ENCODE measurements at places on chromosomes 12 and 14. TPM values are rescaled to one million over a fixed set of nuclear protein-coding genes. Genes with fewer than 3 reads are reported as not detected.

DNA sequence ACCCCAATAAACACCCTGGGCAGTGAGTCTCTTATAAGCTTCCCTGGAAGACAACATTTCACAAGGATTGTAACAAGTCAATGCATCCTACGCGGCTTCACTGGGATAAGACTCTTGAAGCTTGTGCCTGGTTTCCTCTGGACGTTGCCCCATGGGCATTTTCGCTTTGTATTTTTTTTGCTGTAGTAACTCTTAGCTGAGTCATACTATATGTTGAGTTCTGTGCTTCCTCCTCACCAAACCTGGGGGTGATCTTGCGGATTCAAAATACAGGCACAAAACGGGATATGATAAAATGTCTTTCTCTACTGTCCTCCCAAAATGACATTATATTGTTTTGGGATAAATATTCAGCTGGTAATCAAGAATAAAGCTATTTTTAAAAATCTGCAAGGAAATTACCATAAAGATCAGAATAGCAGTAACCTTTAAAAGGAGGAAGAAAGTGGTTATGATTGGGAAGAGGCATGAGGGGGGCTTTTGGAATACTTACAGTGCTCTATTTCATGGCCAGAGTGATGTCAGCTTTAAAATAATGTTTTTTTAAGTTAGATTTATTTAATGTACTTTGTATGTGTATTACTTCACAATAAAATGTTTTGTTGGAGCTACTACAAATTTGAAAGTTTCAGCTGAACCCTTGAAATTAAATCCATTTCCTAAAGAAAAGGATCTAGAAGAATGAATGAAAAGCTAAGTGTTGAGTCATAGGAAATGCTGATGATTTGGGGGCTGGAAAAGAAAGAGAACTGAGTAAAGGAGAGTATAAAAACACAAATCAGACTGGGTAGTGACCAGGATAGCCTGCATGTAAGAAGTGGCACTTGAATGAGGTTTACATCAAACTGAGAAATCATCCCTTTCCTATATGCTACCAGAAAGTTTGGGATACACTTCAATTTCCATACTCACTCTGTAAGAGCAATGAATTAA lies 14.7 kb downstream of the BTBD7 start:
- peak; percentile 49 for DNase-seq

GRCh38 chr14:63438065-63438757 lies 105.0 kb downstream of the PPP2R5E start:
- DNase-seq = peak; percentile 92

DNA sequence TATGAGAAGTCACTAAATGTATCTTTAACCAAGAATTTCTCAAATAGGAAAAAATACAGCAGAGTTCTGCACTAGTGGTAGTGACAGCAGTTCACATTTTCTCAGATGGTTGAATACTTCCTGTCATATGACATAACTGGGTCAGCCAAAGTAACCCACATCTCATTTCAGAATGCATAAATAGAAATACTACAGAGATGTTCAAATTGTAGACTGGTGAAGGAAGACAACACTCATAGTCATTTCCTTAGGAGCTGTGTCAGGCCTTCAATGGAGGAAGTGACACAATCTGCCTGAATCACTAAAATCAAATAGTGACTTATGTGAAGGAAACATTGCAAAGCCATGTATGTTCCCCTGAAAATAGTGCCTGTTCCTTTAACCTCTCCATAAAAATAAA lies 32.4 kb downstream of the FERMT2 start:
- peak; percentile 92 for DNase-seq

DNA sequence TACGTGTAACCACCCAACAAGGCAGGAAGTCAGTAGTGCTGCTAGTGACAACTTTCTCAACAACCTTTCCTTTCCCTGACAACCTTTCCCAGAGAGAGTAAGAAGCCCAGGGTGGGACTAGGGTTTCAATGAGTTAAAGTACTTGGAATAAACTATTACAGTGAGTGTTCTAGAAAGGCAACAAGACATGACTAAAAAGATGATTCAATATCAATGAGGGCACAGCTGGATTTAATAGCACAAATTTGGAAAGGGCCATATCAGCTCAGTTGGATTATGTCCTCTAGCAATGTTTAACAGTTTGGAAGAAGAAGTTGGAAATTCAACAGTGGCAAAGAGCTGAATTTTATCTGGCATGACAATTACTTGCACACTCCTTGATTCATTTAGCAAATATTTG lies 90.4 kb upstream of the GRIN2B start:
- no peak for DNase-seq

DNA sequence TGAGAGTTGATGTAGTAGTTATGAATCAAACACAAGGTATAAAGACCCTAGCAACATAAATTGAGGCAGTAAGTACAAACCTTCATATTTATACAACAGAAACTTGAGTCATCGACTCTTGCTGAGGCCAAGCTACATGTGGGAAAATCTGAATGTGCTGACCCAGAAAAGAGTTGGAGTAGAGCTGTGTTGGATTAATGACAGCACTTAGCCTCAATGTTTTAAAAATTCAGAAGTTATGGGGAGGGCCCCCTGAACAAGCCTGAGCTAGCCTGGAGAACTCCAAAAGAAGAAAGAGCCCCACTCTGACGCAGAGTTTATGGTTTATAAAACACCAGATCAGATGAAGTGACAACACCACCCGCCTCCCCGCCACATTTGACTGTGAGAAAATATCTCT lies 100.0 kb downstream of the DUSP6 start:
- peak; percentile 81 for DNase-seq

GRCh38 chr12:123681605-123682004 lies 10.7 kb downstream of the TCTN2 start:
- no peak for DNase-seq

- DNase-seq = no peak
These were observed 19.3 kb upstream of the TMEM233 start for GRCh38 chr12:119574255-119574654.

- DNase-seq = no peak
These were observed 12.2 kb upstream of the TESC start for GRCh38 chr12:117111386-117111785.

DNA sequence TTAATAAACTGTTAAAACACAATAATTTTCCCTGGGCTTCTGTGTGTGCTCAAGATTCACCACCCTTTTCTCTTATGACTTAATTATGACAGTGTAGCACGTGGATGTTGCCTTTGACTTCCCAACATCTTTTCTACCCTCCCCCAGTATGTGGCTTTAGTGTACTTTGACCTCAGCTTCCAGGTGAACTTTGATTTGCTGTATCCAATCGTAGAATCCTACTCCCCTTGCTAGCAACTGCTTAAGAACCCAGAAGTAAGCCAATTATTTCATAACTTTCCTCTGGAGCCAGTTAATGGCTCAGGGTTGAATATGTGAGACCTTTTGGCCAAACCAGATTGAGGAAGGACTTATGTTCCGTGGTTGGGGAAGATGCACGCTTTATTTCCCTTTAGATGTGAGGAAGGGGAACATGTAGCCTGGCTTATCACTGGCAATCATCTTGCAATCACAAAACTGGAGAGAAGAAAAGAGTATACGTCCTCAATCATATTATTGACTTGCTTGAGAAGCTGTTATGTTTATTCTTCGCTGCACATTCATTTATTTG lies 259.6 kb upstream of the ATP2B1 start:
- no peak for DNase-seq

DNA sequence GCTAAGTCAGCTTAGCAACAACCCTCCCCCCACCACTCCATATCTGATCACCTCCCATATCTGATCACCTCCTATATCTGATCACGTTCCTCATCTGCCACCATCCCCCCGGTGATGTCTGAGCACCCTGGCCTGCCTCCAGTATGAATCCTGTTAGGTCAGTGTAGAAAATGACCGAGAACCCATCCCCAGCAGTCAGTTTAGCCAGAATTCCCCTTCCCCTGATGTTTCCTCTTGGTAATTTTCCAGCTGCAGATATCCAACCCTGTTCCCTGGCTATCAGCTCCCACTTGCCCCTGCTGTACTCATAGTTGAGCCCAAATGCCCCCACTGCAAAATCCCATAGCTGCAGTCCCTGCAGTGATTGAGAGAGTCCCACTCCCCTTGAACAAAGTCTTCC lies 12.5 kb downstream of the SELPLG start:
- no peak for DNase-seq

- DNase-seq = no peak
These were observed 21.6 kb downstream of the BTG1 start for GRCh38 chr12:92123780-92124688.

- no peak for DNase-seq
These were observed 182.9 kb upstream of the FAR2 start for GRCh38 chr12:28966046-28966780.

DNA sequence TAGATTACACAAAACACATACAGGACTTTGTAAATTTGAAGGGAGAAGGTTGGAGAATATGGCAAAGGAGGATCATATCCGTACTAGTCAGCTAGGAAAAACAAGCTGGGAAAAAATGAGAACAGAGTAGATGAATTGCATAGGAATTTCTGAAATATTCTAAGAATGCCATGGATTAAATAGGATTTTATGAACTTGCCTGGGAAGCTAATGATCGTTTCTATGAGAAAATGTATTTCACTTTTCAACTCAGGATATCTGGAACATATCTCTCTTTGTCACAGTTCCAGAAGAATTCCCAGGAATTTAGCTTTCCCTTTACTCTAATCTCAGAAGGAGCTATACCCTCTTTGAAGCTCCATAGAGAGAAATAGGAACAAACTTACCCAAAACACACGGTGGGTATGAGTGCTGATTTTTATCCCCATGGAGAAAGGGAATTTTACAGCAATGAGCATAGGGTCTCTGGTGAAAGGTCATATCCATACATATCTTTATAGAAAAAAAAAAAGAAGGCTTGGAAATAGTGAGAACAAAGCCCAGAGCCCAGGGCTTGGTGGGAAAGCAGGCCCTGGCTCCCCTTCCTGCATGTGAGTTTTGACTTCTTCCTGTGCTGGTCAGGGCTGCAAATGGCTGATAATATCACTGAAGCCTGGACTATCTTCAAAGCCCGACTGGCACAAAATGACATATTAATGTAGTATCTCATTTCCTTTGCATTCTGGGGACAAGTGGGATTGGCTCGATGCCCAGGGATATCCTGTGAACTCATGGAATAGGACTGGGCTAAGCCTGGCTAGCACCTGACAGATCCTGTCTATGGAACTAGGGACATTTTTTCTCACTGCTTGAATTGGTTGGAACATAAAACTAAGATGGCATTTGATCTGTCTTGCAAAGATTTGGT lies 136.3 kb downstream of the AEBP2 start:
- peak; percentile 47 for DNase-seq

GRCh38 chr12:857611-858010 lies 91.9 kb downstream of the RAD52 start:
- peak; percentile 83 for DNase-seq

- no peak for DNase-seq
These were observed 52.1 kb downstream of the RAD52 start for GRCh38 chr12:897386-897785.

- DNase-seq = no peak
These were observed 40.6 kb upstream of the TAS2R42 start for GRCh38 chr12:11227373-11227772.

DNA sequence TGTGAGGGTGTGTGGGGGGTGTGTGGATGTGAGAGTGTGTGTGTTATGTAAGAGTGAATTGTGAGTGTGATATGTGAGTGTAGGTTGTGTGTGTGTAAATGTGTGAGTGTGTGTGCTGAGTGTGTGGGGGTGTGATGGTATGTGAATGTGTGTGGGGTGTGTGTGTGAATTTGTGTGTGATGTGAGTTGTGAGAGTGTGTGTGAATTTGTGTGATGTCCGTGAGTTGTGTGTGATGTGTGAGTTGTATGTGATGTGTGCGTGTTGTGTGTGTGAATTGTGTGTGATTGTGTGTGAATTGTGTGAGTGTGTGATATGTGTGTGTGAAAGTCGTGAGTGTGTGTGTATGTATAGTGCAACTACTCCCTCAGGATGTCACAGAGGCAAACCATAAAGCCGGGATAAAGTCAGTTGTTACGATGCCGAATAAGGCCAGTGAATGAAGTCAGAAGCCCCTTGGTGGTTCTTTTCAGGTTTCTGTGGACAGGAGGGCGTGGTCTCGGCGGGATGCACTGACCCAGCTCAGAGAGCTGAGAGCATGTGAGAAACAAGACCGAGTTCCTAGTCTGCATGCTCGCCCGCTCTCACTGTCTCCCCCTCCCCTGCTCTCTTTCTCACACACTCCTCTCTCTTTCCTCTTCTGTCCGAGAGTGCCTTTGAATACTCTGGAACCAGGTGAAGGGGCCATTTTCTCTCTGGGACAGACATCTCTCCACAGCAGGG lies 71.8 kb upstream of the MAX start:
- DNase-seq = no peak

- peak; percentile 71 for DNase-seq
These were observed 6.3 kb downstream of the FLRT2 start for GRCh38 chr14:85535991-85536832.

DNA sequence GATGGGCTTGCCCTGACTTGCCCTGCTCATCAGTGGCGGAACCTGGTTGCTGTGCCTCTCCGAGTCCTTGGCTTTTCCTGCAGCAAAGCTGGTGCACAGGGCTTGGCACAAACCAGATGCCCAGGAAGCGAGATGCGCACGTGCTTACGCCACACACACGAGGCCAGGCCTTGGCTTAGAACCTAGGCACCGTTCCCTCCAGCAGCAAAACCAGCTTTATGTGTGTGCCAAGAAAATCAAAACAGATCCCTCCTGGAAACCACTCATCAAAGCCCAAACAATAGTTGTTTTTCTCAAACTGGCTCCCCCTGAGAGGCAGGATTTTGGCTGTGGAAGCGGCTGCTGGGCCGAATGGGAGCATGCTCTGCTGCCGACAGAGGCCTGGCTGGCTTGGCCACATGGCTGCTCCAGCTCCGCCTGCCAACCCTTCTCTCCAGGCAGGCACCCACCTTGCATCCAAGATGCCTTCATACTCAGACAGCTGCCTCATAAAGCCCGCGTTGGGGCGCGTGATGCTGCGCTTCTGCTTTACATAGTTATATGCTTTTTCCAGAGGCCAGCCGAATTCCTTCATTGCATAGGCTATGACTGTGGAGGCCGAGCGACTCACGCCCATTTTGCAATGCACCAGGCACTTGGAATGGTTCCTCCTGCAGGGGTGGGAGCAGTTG lies 58.7 kb downstream of the SSH1 start:
- peak; percentile 22 for DNase-seq

DNA sequence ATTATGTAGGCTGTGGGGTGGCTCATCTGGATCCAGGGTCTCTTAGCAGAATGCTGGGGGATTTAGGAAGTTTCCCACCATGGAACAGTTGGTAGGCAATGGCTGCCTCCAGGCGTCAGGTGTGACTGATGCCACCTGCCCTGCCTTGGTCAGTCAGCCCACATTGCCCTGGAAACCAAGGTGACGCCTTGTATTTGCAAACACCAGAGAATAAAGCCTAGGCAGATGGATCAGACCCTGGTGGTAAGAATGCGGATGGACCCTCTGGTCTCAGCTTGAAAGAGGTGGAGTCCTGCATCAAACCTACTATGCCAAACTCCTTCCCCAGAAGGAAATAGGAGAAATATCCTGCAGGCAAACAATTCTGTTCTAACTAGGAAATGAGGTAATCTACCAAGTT lies 38.2 kb downstream of the NCKAP5L start:
- no peak for DNase-seq

- peak; percentile 27 for DNase-seq
These were observed 744 bp downstream of the STYX start for GRCh38 chr14:52730709-52731111.

- no peak for DNase-seq
These were observed 45.7 kb upstream of the ITPR2 start for GRCh38 chr12:26878661-26879119.

- DNase-seq = no peak
These were observed 3.3 kb downstream of the PRICKLE1 start for GRCh38 chr12:42586268-42586667.

Gene ACRBP
- 0.51 TPM for total RNA-seq

Gene KERA
- not detected for total RNA-seq

Gene VSX2
- not detected for total RNA-seq

Gene HNF1A
- total RNA-seq = not detected

Gene PLEK2
- 111 TPM for total RNA-seq

Gene RTN1
- not detected for total RNA-seq

Gene GPHN
- total RNA-seq = 11.8 TPM

Gene DDN
- total RNA-seq = 0.26 TPM

Gene SLC7A7
- total RNA-seq = 0.79 TPM

Data from bronchial epithelial cell (primary cell).